Astrocyte (in vitro differentiated cells and primary cell): ENCODE measurements at places on chromosomes 13 and 19.

DNA sequence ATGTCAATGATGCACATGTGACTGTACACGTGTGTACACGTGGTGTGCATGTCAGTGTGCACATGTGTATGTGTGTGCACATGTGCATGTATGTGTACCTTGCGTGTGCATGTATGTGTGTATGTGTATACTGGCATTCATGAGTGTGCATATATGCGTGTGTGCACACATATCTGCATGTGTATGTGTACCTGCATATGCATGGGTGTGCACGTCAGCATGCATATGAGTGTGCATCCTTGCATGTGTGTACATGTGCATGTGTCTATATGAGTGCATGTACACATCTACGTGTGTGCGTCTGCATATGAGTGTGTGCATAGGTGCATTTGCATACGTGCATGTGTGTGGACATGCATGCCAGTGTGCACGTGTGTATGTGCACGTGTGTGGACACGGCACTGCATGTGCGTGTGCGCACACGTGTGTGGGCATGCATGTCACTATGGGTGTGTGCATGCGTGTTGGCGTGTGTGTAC, 48.5 kb downstream of the GADD45B start:
- no peak for DNase-seq

- DNase-seq: peak; percentile 47
These were observed 772 bp downstream of the GPC6 start for GRCh38 chr13:93227280-93227877.

DNA sequence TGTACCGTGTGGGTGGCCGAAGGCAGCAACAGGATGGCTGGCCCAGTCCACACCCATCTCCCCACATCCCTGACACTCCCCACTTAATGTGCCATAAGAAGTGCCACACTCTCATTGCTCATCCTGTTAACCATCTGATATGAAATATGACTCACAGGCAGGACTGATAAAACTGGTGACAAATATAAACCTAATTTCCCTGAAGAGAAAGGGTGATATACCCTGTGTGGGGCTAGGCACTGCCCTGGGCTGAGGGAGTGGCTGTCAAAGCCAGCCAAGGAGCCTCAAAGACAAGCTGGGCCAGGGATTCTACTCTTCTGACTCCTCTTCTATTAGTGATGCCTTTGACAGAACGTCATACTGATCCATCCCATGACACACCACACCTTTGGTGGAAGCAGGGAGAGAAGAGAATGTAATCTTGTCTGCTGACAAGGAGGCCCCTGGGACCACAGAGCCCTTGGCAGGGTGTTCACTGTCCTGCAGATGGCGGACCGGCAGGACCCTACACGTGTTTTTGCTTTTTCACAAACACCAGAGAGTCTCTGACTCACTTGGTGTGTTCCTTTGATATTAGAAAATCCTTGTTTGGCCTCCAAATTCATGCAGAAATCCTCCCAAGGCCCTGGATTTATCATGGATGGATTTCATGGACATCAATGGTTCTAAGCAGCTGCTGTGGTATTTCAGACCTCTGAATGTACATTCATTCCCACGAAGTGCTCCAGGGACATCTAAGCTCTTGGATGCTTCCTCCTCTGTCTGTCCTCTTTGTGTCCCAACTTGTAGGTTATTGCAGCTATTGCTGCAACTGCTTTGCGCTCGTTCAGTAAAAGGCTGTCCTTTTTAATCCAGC, 98.0 kb upstream of the WASF3 start:
- no peak for DNase-seq

DNA sequence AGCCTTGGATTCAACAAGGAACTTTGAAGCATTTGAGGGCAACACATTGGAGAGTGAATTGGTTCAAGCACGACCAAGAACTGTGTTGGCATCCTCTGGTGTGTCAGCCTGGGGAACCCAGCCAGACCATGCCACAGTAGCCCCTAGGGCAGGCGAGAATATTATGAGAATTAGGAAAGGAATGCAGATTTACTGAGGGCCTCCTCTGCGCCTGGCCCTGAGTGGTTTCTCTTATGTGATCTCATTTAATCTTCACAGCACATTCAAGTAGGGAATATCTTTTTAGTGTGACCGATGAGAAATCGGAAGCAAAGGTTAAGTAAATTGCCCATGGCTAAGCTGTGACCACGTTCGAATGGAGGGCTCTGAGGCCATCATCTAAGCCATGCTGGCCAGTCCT, 15.3 kb upstream of the ERICH6B start:
- no peak for DNase-seq

DNA sequence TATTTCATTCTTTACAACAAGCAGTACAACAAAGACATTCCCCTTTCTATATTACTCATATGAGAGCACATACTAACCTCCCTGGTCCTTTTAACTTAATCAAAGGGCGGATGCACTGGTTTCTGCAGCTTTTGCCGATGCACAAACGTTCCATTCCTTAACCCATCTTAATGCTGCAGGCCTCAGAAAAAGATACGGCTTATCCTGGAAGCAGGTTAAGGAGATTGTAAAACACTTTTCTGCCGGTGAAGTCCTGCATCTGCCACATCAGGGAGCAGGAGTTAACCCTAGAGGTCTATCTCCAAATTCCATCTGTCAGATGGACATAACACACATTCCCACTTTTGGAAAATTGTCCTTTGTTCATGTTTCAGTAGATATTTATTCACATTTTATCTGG, 11.5 kb upstream of the ZNF814 start:
- no peak for DNase-seq

DNA sequence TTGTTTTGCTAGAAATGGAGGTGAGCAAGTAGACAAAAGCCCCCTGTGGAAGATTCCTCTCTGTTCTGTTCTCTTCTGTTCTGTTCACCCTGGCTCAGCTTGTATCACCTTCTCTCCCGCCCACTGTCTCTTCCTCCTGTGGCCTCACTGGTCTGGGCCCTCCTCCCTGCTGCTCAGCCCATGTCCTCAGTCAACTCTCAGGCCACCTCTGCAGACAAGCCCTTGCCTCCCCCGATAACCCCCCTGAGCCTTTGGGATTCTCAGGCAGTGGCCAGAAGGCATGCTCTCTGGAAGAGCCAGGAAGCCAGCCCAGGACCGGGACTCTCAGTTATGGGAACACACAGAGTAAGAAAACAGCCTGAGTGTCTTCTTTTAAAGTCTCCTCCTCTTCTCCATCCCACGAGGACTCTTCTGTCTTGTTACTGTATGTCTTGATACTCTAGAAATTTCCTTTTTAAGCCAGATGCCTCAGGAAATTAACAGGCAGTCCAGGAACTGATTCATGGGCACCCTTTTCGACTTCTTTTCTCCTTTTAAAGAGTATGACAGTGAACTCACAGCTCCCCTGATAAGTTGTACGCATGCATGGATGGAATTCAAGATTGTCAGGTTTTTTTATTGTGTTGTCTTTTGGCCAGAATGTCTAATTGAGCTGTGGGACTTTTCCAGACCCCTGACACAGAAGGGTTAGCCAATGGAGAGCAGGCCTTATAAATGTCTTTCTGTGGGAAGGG, 33.7 kb downstream of the SHISA2 start:
- peak; percentile 35 for DNase-seq

- DNase-seq: no peak
These were observed 1.2 kb downstream of the AP3D1 start for GRCh38 chr19:2149980-2150793.

DNA sequence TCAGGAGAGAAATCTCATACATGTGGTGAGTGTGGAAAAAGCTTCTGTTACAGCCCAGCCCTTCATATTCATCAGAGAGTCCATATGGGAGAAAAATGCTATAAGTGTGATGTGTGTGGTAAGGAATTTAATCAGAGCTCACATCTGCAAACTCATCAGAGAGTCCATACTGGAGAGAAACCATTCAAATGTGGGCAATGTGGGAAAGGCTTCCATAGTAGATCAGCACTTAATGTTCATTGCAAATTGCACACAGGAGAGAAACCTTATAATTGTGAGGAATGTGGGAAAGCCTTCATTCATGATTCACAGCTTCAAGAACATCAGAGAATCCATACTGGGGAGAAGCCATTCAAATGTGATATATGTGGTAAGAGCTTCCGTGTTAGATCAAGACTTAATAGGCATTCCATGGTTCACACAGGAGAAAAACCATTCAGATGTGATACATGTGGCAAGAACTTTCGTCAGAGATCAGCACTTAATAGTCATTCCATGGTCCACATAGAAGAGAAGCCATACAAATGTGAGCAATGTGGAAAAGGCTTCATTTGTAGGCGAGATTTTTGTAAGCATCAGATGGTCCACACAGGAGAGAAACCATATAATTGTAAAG, 15.2 kb downstream of the ZNF221 start:
- DNase-seq: no peak

DNA sequence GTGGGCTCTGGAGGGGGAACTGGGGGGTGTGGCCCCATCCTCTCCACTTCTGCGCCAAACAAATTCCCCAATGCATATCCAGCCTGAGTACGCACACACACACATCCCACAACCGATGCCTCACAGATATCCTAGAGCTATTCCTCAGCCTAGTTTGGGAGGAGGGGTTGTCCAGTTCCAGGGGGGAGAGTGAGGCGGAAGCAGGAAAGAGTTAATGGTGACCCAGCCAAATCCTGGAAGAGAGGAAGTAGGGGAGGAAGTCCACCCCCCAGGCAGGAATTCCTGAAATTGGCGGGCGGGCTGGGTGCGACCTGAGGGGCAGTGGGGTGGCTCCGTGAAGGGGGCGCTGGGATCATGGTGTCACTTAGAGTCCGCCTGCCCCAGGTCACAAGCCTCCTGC, 897 bp downstream of the GPR4 start:
- no peak for DNase-seq

DNA sequence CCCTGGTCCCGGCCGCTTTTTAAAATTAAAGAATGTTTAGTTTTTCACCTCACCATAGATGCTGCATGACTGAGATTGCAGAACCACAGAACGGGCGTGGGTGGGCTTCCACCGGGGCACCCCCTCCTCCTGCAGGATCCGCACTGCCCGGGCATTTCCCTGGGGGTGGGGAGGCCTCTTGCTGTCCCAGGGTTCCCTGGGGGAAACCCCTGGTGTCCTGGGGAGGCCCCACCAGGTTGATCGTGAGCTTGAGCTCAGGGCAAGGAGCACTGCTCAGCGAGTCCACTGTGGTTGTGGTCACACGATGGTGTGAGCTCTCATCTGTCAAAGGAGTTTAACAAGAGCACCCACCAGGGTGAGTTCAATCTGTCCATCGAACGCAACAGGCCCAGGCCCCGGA, 11.4 kb upstream of the TCF3 start:
- DNase-seq: no peak

GRCh38 chr13:26508885-26509284, 48.6 kb upstream of the WASF3 start:
- peak; percentile 41 for DNase-seq

GRCh38 chr19:38405276-38405675, 2.4 kb downstream of the FAM98C start:
- no peak for DNase-seq

- no peak for DNase-seq
These were observed 120.6 kb downstream of the ESD start for GRCh38 chr13:46676378-46676725.

DNA sequence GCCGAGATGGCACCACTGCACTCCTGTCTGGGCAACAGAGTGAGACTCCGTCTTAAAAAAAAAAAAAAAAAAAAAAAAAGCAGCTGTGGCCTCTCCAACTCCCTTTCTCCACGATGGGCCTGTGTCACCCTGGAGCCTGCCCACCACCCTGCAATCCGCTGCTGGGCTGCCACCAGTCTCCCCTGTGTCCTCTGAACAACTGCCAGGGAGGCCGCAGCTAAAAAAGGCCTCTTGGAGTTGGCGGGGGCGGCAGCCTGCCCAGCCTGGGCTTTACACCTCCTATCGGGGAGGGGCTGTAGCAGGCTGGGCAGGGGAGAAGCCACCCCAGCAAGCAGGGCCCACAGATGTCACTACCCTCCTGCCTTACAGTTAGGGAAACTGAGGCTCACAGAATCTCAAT, 3.5 kb downstream of the CDC37 start:
- no peak for DNase-seq

DNA sequence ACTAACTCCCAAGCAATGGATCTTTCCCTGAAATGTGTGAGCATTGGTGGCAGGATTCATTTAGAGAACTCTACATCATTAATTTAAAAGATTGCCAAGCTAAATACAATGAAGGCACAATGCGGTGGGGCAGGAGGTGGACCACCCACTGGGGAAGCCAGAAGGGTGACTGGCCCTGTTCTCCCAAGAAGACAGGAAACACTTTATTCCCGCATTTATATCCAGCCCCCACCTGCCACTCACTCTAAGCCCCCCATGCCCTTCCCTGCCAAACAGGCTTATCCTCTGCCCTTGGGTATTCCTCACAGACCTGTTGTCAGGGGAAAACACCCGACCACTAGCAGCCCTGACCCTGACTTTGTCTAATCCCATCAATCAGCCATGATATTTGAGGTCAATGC, 189.1 kb upstream of the UBL3 start:
- DNase-seq: no peak
